ENCODE measurements at places on chromosomes 13 and 19.

- DNase-seq: no peak
Measured at GRCh38 chr13:108755083-108755482, 125.7 kb downstream of the MYO16 start.

DNA sequence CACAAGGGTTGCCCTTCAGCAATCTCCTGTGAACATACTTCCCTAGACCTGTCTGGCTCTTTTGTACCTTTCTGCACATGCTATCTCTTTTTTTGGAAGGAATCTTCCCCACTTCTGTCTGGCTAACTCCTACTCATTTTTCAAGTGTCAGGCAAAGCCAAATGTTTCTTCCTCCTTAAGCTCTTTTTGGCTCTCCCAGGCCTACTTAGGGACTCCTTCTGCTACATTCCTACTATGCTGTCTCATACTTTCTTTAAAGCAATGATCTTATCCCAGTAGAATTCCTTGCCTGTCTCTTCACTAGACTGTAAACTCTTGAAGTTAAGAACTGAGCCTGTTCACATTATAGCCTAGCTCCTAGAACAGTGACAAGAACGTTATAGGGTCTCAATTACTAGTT lies 114.9 kb upstream of the WASF3 start:
- no peak for DNase-seq

- DNase-seq: no peak
Measured at GRCh38 chr13:47499358-47500150, 501.5 kb downstream of the SUCLA2 start.

DNA sequence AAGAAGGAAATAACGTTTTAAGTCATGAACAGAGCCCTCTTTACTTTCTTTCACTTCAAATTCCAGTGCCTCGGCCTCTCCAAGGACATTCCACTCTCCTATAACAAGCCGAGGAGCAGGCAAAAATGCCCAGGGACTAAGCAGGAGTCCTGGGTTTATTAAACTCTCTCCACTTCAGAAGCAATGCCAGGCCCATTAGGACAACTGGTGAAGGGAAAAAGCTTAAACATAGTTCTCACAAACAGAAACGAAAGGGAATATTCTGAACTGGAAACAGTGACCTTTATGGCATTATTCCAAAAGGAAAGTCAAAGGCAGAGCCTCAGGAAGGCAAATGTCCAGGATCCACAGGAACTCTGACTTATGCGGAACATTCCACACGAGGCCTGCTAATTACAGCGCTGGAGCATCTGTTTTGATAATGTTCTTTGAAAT lies 30.9 kb upstream of the MED4 start:
- no peak for DNase-seq

DNA sequence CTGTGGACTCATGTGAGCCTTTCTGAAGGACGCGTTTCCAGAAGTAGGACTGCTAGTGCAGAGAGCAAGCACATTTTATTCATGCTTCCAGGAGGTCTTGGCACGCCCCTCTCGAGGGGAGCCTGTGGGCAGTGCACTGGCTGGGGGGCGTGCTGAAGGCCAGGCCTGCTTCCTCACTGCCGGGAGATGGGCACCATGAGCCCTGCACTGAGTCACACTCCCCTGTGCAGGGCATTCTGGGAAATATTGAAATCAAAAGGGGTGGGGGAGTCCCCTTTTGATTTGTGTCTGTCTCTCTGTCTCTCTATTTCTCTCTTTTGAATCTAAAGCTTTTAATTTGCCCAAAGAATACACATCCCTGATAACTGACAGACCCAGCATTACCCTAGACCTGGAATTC lies 34.0 kb downstream of the DPF1 start:
- no peak for DNase-seq

GRCh38 chr13:112752711-112753541 lies 63.1 kb downstream of the ATP11A start:
- no peak for DNase-seq

- DNase-seq: no peak
Measured at GRCh38 chr13:80141123-80141849, 199.6 kb downstream of the SPRY2 start.

- DNase-seq: no peak
Measured at GRCh38 chr13:29270271-29270985, 325.1 kb downstream of the SLC7A1 start.

DNA sequence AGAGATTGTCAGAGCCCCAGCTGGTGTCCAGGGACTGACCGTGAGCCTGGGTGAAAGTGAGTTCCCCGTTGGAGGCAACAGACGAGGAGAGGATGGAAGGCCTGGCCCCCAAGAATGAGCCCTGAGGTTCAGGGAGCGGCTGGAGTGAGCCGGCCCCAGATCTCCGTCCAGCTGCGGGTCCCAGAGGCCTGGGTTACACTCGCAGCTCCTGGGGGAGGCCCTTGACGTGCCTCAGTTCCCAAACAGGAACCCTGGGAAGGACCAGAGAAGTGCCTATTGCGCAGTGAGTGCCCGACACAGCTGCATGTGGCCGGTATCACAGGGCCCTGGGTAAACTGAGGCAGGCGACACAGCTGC lies 1.1 kb upstream of the ELANE start:
- no peak for DNase-seq

DNA sequence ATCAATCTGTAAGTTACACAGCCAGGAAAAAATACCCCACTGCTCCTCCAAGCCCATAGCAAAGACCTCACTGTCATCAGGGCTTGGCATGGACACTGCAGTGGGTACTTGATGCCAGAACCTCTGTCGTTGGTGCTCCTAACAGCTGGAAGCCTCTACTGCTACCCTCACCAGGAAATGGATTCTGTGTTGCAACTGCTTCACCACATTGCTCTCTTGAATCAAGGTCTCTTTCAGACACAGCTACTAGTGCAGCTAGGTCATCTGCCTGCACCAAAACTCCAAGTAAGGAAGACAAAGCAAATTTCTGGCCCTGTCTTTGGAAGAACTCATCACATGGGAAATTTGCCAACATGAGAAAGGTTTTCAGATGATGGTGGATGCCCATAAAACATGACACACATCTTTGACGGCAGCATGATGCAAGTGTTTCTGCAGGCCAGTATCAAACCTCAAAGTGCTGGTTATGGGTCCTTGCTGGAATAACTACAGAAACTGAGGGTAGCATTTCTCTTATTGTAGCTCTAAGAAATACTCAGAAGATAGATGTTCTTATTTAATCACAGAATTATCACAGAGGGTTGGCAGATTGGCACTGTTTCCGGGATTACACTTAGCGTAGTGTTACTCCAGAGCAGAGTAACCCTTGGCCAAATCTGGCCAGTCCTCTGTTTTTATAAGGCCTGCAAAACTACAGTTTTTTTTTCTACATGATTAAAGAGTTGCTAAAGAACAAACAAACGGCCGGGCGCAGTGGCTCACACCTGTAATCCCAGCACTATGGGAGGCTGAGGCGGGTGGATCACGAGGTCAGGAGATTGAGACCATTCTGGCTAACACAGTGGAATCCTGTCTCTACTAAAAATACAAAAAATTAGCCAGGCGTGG lies 12.9 kb upstream of the PCCA start:
- no peak for DNase-seq

DNA sequence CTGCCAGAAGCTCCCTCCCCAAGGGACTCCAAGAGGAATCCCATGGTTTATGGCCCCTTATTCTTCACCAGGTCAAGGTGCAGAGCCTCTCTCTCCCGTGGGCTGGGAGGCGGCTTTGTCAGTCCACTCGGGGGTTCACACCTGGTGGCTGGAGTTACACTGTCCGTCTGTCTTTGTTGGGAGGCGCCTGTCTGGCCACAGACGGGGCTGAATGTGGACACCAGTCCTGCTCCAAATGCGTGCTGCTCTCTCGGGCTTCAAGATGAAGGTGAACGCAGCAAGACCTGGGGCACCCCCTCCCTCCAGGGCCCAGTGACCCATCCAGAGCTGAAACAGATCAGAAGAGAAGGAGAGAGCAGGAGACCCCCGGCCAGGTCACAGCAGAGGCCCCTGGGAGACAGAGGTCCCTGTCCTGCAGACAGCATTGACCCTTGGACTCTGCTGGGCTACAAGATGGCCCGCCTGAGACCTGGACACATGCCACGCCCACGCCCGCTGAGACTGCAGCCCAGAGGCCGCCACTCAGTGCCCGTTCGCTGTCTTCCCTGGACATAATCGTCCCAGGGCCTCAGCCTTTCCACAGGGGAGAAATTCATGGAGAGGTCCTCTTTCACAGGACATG lies 29.9 kb upstream of the TUBGCP3 start:
- DNase-seq: no peak

GRCh38 chr19:459724-460511 lies 915 bp downstream of the SHC2 start:
- peak; percentile 45 for DNase-seq

DNA sequence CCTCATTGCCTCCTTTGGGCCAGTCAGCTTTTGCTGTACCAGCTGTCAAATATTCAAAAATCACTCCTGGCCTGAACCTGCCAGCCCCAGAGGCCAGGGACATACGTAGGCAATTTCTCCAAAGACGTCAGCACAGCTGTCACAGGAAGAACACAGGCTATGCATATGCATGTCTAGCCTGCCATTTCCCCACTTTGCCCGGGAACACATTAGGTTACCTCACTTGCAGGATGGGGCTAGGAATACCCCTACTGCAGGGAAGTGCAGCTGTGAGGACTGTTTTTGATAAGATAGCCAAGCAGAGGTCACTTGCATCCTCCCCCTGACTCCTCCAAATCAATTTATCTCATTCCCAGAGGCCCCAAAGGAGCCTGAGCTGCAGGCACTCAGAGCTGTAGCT lies 2.8 kb downstream of the ZNF667 start:
- DNase-seq: no peak
